CD4-positive, alpha-beta T cell treated with Interferon alpha-2 for 1 hour (primary cell): ENCODE measurements at places on chromosomes 2 and 18.

DNA sequence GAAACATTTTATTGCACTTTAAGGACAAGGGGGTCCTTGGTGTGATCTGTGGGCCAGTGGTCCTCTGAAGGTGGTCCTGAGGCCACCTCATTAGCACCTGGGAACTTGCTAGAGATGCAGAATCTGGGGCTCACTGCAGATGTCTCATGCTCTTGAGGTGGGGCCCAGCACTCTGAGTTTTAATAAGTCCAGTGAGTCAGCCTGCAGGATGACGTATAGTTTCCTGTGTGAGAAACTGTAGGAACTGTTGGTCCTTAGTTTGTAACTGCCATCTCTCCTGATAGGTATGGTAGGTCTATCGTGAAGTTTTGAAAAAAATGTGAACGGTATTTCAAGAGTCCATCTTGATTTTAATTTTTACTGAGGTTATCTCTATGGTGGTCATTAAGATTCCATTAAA, 2.8 kb downstream of the TRPM8 start:
- peak; percentile 3 for DNase-seq

DNA sequence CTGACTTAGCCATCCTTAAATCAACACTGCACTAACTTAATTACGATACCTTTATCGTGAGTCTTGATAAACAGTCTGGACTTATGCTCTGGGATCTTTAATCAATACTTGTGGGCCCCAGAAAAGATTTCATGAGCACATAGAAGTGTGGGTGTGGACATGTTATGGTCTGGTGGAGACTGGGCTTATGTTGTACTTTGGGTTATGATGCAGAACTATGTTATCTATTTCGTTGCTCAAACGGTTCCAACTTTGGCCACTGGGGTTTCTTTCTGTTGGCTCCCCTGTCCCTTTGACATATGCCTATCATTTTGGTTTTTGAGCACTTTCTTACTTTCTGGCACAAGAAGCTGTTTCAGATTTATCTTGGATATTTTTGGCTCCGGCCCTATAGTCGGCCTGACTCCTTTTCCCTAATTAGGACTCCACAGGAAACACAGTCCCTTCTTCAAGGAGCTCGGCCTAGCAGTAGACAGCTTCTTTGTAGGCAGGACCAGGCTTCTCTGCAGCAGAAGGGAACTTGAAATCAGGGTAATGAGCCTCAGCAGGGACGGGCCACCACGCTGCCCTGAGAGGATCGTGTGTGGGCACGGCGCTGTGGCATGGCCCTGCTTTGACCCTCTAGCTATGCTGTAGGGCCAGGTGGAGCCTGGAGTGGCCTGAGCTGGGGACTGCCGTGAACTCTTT, 54.6 kb upstream of the TXNDC2 start:
- no peak for DNase-seq

DNA sequence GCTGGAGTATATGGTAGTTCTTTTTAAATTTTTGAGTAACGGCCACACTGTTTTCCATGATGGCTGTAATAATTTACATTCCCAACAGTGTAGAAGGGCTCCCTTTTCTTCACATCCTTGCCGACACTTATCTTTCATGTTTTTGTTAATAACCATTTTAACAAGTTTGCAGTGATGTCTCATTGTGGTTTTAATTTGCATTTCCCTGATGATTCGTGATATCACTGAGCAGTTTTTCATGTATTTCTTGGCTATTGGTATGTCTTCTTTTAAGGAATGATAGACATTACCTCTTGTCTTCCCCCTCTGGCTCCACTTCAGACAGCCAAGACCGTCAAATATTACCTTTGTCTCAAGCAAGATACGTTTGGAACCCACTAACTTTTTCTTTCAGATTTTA, 371.1 kb upstream of the NRP2 start:
- DNase-seq, result no peak

GRCh38 chr2:98709535-98709934, 21.4 kb downstream of the MGAT4A start:
- DNase-seq, result no peak

- no peak for DNase-seq
Observed at GRCh38 chr18:57618910-57619309, 2.7 kb downstream of the NARS1 start.
